Activated CD4-positive, alpha-beta T cell treated with anti-CD3 and anti-CD28 coated beads, Interleukin-10, Interleukin-2, amounts not matched to agents 100 ng/mL and 50 ng/mL, durations not matched to agents 16 hours and 8 hours (primary cell): ENCODE measurements at places on chromosomes 13 and 19.

DNA sequence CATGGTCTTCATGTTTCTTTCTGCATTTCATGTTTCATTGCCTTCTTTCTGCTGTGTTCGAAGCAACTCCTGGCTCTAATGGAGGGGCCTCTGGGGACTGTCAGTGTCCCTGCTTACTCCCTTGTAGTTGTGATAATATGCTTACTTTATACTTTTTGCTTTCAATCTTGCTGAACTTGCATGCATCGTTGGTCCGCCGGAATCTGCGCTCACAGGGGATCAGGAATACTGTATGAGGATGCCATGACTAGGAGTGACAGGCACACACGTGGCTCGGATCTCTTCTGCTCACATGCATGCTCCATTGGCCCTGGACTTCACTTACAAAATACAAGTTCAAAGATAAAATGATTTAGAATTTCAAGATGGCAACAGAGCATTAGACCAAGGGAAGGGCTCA is 108.8 kb downstream of the SIPA1L3 start:
- no peak for DNase-seq

DNA sequence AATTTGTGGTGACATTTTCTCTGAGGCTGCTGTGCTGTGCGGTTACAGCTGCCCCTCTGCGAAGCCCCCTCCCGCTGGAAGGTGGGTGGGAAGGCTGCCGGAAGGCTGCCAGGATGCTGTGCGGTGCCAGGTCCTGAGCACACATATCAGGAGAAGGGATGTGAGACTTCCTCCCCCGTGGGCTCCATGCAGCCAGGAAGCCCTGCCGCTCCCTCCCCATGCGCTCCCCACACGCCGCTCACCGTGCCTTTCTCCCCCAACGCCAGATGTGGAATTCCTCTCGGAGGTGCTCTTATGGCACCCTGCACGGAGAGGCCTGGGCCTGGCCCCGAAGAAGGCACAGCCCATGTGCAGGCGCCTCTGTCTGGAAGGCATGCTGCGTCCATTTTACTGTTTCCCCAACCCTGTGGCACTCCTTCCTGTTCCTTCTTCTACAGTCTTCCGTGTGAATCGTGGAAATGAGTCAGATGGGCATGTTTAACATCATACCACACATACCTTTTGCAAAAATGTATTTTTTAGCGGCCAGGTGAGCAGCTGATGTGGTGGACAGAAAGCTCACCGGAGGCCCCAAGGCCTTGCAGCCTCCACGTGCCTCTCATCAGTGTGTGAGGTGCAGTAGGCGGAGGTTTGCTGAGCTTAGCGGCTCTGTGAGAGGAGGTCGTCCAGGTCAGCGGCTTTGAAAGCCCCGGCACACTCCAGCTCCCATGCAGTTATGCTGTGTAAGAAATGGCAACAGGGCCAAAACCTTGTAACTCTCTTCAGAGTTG is 88.0 kb downstream of the ATP11A start:
- no peak for DNase-seq

- no peak for DNase-seq
Observed at GRCh38 chr19:10289836-10290356, at the start of gene ICAM5. TSS of gene ICAM5 (plus strand) at chr19:10289952. CDS start at chr19:10290044, 92 bp downstream.

DNA sequence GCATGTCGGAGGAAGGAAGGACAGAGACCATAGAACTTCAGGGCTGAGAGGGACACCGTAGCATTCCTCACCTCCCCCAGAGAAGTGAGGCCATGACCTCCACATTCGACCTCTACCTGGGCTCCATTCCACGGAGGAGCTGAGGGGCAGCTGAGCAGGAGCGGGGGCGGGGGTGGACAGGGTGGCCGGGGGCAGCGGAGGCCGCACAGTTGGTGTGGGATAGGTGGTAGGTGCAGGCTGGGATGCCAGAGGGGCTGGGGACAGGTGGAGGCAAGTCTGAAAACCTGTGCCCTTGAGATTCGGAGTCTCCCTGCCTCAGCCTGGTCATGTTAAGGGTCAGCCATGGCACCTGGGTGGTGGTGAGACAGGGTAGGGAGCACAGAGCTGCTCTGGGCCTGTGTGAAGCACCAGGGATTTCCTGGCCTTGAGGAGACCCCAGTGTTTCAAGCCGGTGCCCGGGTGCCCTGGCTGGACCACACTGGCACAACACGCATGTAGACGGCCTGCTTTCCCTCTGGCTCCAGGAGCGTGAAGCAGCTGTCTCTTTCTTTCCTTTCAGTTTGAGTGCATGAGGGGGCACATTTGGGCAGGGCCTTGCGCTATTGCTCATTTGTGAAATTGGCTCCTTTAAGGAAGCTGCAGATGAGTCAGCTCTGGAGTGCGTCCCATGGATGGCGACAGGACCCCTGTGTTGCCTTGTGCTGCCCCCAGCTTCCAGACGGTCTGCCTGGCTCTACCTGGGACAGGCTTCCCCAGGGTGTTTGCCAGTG is 51.8 kb downstream of the TSSK6 start:
- DNase-seq, result peak; percentile 45

DNA sequence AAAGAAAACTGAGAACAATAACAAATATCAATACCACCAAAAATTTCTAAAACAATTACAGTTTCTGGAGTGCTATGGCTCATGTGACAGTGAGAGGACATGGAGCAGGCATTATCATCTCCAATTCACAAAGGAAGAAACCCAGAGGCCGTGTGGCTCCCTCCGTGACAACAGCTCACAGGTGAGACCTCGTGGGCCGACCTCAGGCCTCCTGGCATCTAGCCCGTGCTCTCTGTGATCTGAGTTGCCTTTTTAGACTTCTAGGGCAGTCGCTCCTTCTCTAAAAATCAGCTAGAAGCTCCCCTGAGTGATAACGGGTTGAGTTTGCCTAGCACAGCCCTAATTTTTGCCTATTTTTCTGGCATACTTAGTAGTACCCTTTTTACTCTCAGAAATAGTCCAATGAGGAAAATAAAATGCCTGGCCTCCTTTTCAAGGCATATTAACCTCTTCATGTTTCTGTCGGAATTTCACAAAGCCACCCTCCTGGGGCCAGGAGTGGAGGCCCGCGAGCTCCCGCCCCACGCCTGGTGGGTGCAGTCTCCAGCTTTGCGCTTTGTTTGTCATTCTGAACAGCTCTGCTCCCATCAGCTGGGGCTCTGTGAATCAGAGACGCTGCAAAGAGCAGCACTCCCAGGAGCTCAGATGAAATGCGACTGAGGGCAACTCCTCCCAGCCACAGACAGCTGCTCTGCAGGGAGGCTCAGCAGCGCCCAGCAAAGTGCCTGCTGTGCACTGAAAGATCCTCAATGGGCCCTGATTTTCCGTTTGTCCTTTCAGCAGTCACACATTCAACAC is 292.5 kb downstream of the UQCRFS1 start:
- DNase-seq, result no peak
